ENCODE measurements at places on chromosomes 6 and 20.

- no peak for DNase-seq
Observed at GRCh38 chr6:3299221-3299620, 40.5 kb downstream of the PSMG4 start.

GRCh38 chr6:128252341-128253176, 267.8 kb downstream of the PTPRK start:
- no peak for DNase-seq

- no peak for DNase-seq
Observed at GRCh38 chr20:62132421-62132820, 10.1 kb downstream of the LSM14B start.

DNA sequence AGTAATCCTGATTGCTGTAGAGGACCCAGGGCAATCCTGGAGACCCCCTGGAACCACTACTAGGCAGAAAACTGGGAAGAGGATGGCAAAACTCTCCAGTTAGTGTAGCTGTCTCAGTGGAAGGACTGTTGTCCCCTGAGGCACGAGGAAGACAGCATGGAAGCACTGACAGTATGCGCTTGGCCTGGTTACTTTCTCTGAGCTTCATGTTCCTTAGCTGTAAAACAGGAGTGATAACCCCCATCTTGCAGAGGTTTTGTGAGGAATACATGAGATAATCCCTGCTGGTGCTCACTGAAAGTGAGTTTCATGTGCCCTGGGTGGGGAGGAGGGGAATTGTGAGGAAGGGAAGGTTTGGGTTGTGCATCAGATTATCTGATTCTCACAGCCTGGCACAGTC, 3.2 kb downstream of the NT5E start:
- no peak for DNase-seq

DNA sequence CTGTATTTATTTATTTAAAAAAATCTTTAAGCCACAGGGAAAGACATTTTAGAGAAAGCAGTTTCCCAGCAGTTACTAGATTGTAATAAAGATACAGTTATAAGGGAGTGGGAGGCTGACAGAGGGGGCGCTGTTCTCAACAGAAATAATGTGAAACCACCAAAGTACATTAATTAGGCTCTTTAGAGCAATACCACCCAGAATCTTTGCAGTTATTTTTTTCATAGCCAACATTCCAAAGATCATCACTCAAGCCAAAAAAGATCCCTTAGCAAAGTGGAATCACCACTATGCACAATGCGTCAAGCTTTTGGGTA, 331.3 kb upstream of the DEFB112 start:
- no peak for DNase-seq

DNA sequence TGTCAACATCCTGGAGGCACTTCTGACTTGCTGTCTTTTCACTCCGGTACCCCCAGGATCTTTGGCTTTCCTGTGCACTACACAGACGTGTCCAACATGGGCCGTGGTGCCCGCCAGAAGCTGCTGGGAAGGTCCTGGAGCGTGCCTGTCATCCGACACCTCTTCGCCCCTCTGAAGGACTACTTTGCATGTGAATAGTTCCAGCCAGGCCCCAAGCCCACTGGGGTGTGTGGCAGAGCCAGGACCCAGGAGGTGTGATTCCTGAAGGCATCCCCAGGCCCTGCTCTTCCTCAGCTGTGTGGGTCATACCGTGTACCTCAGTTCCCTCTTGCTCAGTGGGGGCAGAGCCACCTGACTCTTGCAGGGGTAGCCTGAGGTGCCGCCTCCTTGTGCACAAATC, 12.0 kb upstream of the MAPRE1 start:
- DNase-seq, result no peak

DNA sequence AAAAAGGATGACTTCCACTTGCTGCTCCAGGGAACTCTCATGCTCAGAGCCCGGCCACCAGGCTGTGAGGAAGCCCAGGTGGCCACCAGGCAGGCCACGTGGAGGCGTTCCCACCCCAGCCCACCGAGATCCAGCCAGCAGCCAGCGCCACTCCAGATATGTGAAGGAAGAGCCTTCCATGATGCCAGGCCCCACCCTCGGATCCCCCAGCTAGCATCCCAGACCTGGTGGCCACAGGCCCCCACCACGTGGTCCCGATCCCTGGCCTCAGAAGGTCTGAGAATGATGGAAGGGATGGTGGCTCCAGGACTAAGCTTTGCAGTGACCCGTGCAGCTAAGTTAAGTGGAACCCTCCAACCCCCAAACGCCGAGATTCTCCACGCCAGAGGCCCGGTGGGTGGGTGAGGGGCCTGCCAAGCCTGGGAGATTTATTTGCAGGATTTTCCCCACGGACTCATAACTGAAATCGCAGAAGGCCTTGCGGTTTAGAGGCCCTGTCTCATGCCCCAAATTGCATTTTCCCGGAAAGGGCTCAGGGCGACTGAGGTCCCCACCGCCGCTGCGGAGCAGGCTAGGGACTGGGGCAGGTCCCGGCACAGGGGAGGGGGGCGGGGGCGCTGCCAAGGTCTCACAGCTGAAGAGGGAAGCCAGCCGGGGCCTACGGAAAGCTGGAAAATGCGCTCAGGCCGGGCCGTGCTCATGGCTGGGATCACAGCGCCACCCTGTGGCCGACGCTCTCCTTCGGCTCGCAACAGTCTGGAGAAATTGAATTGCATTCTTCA, 31.1 kb upstream of the CST7 start:
- peak; percentile 53 for DNase-seq

- DNase-seq, result no peak
Observed at GRCh38 chr6:20202324-20202658, 10.0 kb downstream of the MBOAT1 start.

- no peak for DNase-seq
Observed at GRCh38 chr6:49072885-49073620, 390.0 kb downstream of the MMUT start.

DNA sequence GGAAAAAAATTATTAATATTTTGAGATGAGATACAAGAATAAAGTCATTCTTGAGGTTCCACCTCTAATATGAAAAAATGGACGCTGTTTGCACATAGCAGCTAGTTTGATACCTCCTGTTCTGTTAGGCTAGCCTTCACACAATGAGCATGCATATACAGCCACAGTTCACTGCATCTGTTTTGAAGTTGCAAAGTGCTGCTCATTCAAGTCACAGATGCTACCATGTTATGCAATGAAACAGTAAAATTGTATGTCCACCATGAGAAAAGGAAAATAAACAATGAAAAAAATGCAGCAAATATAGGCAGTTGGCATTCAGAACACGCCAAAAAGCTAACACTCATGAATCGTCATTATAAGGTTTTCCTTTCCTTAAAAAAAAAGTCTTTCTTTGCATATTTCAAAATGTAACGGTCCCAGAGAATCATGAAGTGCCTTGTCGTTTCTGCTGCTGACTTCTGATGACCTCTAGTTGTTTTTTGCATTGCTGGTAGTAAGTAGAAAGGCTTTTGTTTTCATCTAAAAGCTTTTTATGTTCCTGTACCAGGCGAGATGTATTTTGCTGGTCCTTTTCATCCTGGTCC, 70.7 kb downstream of the MAP3K7 start:
- DNase-seq, result no peak

GRCh38 chr6:49339096-49339495, 124.0 kb downstream of the MMUT start:
- no peak for DNase-seq

GRCh38 chr6:159415540-159415939, 246.3 kb downstream of the FNDC1 start:
- no peak for DNase-seq

- DNase-seq, result no peak
Observed at GRCh38 chr6:56944661-56945060, 10.2 kb upstream of the BEND6 start.

DNA sequence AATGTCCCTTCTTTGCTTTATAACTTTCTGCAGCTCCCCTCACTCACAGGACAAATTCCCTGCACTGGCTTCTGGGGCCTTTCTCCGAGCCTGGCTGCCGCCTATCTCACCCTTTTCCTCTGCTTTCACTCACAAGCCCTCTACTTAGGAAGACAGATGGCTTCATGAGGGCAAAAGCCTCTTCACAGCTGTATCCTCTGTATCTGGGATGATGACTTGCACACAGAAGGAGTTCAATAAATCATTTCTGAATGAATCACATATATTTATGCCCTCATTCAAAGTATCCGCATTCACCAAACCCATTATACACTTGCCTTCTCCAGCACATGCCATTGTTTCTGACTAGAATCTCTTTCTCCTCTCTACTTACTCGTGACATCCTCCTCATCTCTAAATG, 159.0 kb upstream of the RIPOR2 start:
- DNase-seq, result no peak

DNA sequence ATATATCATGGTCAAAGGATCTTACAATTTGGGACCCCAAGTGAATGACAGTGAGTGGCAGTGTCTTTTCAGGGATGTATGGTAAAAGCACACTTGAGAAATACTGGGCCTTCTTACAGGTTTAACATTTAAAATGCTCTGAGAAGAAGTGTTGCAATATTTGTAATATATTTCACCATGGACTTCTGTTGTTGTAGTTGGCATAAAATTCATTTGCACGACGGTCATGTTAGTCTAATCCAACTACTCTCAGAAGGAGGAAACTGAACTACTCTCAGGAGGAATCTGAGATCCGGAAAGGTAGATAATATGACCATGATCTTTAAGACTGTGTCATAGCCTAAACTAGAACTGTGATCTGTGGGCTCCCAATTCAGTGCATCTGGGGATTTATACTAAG, 700.1 kb downstream of the HDGFL1 start:
- peak; percentile 6 for DNase-seq

DNA sequence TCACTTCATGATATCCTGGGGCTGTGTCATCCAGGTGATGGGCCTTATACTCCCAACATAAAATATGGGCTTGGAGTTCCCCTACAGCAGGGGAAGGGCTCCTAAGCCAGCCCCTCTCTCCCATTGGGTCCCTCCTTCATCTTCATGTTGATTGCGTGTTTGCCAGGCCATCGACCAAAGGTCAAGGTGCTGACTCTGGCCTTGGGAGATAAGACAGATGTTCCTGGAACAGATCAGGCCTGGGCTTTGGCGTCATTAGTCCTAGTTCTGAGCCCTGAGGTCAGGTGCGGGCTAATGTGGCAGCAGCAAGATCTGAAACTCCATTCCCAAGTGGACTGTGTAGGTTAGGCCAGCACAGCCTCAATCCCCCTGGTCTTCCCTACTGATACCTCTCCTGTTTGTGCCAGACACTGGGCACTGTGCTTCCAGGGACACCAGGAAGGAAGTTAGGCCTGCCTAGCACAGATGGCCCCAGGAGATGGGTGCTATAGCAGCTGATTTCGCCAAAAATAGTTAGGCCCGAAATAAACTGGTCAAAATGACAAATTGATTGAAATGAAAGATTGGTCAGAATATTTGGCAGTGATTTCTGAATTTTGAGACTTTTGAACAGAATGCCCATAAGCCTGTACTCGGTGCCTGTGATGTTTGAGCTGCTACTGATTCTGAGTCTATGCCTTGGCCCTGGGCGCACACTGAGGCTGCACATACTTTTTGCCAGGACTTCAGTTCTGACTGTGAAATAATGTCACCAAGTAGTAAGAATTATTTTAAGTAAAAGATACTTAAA, 28.8 kb downstream of the EPB41L1 start:
- no peak for DNase-seq

DNA sequence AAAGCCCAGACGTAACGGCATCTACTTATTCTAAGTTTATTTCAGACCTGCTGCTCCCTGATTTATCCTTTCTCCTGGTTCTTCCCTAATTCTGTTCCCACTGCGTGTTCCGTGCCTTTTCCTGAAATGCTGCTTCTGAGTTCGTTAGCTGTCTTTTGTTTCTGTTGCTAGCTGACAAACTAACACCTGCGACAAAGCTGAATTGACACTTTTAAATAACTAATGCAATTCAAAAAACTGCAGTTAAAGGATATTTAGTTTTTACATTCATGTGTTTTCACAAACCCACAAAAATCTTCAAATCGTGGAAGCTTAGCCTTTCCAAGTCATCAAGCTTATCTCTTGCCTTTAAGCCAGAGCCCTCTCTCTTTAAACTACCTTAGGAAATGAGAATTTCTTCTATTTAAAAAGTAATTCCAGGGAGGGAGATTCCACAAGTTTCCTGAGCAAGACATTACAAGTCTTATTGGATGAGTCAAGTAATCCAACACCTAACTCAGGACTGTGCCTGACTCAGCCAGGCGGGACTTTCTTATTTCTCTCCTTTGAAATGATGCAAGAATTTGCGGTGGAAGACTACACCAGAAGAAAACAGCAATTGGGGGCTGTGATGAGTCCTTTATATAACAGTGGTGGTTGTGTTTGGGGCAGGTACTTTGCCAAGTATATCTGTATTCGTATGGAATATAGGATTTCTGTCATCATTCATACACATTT, 6.3 kb downstream of the ADTRP start:
- DNase-seq, result peak; percentile 44

- no peak for DNase-seq
Observed at GRCh38 chr6:109393886-109394281, 11.6 kb upstream of the CD164 start.

GRCh38 chr20:40181676-40182075, 507.4 kb downstream of the MAFB start:
- no peak for DNase-seq

DNA sequence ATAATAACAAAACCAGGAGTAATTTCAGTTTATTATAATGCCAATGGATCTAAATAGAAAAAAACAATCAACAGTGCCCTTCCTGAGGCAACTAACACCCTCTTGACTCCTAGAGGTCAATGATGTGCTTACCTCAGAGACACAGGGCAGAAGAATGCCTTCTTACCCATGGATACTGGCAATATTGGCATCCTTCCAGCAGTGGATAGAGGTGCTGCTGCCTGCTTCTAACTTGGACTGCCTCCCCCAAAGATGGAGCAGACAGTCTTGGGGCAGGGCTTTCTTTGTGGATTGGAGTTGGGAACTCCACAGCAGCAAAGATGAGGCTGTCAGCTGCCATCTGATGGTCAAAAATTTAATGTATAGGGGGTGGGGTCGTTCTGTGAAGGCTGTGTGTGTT, 78.7 kb downstream of the AK9 start:
- no peak for DNase-seq

- no peak for DNase-seq
Observed at GRCh38 chr6:1865585-1865984, 255.9 kb downstream of the FOXC1 start.

- no peak for DNase-seq
Observed at GRCh38 chr6:2270054-2270453, 24.6 kb upstream of the GMDS start.

GRCh38 chr20:40223810-40224209, 465.2 kb downstream of the MAFB start:
- no peak for DNase-seq

GRCh38 chr20:23415959-23416583, 5.2 kb downstream of the NAPB start:
- DNase-seq, result no peak

- DNase-seq, result peak; percentile 69
Observed at GRCh38 chr20:53597030-53597482, 3.4 kb upstream of the ZNF217 start.

DNA sequence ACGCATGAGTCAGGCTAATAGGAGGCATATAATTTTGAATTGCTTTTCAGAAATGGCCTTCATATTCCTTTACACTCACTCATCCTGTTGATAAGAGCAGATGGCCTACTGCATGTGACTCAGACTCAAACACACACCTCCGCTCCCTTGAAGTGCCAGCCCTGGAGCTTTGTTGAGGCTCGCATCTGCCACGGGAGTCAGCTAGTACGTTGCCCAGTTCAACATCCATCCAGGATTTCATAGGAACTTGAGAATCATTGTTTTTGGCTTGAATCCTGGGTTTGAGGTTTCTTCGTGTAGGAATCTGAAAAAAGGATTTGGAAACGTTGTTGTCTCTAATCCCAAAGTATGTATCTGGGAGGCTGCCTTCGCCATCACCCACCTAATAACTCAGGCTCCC, 87.4 kb upstream of the JAG1 start:
- DNase-seq, result no peak
